ENCODE measurements at places on chromosomes 16 and 17.

DNA sequence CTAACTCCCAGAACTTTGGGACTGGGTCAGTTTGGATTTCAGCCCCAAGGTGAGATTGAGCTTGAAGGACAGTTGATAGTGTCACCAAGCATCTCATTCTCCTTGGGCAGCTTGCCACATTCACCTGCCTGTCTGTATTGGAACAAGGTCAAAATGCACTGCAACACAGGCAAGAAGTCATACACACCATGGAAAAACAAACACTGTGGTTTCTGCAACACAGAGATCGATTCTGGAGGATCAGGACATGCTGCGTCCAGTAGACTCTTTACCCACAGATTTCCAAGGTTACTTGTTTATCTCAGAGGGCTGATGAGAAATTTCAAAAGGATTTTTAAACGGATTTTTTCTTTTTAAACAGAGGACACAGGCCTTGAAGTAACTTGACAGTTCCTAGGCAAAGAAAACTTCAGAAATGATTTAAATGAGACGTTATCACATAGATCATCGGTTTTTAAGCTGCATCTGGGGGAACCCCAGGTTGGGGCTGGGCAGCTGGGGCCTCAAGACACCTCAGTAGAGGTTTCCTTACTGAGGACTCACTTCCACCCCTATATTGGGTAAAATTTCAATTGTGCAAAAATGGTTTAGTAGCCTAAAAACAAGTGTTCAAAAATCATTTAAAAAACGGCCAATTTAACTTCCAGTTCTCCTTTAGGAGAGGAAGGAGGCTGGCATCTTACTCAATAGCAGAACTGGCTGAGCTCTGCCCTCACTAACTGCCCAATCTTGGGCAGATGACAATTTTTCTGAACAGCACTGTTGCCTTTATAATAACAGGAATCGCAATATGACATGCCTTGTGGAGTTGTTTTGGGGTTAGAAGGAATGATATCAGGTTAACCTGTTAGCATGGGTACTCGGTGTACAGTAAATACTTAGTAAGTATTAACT, 299.3 kb downstream of the XYLT1 start:
- no peak for DNase-seq

DNA sequence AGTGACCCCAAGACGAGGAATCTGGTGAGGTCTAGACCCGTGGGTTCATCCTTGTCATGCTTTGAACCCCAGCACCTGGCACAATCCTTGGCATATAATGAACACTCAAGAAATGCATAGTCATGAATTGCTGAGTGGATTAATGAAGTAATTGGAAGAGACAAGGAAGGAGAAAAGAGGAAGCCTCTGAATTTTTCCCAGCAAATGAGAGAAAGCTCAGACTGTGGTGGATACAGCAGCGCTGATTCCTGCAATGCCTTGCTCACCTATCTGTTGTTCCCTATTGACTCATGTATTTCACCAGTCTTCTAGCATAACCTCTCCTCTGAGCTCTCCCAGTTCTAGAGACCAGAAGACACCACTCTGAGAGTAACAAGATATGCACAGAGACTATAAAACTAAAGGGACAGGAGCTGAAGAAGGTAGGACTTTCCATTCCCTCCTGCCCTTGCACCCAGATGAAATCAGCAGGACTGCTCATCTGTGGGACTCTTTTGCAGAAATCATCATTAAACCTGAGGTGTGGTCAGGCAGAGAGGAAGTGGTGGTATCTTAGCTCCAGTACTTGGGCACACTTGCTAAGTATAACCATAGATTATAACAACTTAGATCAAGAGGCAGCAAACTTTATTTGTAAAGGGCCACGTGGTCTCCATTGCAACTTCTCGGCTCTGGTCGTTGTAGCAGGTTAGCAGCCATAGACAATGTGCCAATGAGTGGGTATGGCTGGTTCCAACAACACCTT, 102.8 kb downstream of the MAF start:
- no peak for DNase-seq

GRCh38 chr17:79114458-79115301, 40.1 kb downstream of the ENGASE start:
- DNase-seq = no peak

GRCh38 chr16:52963212-52963854, 89.4 kb downstream of the CHD9NB start:
- no peak for DNase-seq

GRCh38 chr16:268141-269053, 7.3 kb downstream of the RGS11 start:
- no peak for DNase-seq

- no peak for DNase-seq
These were observed 1.9 kb downstream of the IGSF6 start for GRCh38 chr16:21650521-21650920.

DNA sequence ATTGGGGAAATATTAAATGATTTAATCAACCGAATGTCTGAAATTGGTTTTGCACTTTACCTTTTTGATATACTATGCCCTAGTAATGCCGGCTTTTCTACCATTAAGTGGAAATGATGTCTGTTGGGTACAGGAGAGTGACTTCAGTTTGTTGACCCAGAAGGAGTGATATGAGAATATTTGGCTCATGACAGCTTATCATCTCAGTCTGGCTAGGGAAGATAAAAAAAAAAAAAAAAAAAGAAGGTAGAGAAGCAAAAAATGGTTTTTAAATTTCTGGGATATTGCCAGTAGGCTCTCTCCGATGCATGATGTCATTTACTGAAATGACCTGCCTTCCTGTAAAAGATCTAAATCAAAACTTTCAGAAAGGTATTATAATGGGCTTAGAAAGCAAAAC, 69.0 kb downstream of the CNTNAP4 start:
- no peak for DNase-seq

- no peak for DNase-seq
These were observed 75.8 kb downstream of the ABCC6 start for GRCh38 chr16:16147316-16147999.

DNA sequence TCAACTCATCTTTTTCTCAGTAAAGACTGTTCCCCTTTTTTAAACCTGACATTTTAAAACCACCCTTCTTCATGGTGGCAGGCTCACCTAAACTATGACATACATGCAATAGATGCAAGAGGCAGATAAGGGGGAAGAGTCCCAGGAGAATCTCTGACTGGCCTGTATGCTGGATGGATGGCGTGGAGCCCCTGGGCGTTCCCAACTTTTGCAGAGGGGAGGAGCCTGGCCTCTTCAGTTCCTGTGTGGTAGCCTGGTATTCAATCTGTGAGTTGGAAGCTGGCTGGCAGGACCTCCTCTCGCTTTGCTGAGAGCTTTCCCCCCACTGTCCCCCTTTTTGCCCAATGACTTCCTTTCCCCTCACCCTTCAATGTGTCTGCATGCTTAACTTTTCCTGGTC, 217.6 kb upstream of the CA10 start:
- no peak for DNase-seq

DNA sequence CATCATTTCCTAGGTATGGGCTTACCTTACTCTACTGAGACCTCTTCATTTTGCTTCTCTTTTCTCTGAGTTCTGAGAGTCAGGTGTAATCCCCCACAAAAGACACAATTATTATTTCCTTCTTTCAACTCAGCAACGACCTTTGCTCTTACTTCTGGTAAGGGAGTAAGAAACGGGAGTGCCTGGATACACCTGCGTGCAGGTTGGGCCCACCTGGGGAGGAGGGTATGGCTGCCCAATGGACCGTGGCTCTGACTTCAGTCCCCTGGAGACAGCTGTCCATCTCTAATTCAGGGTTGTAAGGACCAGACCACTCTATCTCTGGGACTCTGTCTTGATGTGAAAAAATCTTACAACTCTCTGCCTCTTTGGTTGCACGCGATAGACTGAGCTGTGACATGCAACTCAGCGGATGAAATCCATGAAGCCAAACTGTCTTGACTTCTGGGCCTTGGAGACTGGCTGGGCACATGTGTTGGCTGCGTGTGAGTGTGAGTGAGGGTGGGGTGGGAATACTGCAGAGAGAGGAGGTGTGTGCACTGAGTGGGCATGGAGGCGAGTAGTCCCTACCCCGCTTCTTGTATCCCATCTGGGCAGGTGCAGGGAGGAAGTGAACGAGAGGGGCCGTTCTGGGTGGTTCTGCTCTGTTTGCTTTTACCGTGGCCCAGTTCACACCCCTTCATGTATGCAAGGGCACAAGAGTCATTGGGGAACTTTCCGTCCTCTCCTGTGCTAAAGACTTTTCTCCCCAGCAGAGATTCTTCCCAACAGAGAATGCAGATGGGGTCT, 1.2 kb downstream of the TMEM238L start:
- no peak for DNase-seq

DNA sequence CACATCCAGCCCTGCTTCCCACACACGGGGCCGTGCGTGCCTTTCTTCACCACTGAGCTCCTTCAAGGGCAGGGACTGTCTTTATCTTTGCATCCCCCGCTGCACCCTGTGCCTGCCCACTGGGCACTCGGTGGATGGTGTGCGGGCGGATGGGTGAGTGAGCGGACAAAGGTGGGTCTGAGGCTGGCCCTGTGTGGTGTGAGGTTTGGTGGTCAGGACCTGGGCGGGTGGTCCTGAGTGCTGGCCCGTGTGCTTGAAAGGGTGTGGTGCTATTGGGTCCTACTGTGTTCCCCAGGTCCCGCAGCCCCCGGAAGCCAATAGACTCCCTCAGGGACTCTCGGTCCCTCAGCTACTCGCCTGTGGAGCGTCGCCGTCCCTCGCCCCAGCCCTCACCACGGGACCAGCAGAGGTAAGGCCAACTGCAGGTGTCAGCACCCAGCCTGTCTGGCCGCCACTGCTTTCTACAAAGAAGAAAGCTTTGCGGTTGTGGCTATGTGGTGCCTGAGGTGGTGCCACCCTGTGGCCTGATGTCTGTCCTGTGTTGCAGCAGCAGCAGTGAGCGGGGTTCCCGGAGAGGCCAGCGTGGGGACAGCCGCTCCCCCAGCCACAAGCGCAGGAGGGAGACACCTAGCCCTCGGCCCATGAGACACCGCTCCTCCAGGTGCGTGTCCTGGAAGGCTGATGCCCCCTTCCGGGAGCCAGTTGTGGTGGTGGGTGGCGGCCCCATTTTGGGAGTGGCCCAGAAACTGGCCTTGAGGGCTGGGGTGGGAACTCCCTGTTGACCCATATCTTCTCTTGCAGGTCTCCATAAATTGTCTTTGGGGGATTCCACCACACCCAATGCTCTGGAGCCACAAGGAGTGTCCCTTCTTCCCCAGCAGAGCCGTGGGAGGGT, 6.8 kb downstream of the ELOB start:
- no peak for DNase-seq

DNA sequence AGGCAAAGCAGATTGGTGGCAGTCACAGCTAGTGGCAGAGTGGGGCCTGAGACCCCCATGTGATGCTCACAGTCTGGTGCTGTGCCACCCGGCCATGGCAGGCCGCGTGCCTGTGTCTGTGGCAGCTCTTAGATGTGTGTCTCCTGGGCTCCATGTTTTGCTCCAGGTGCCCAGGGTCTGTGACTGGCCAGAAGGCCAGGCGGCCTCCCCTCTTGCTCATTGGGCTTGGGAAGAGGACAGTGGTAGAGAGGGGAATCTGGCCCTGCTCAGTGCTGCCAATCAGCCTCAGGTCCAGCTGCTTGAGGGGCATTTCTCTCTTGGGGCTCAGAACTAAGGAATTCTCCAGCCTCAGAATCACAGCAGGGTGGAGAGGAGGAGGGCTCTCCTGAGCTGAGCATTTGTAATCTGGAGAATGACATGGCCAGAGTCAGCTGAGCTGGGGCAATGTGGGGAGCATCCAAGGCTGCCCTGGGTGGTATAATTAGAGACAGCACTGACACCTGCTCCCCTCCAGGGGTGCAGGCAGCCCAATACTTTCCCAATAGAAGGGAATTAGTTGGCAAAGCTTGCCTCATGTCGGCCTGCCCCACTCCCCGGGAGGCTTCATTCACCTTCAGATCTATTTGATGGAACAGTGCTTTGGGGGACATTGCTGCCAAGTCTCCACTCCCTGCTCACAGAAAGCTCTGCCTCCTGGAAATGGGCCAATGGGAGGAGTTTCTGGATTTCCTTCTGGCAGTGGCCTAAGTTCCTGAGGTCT, 2.7 kb upstream of the LASP1NB start:
- peak; percentile 77 for DNase-seq

- peak; percentile 90 for DNase-seq
These were observed 187.6 kb downstream of the RPTOR start for GRCh38 chr17:80732268-80732667.

DNA sequence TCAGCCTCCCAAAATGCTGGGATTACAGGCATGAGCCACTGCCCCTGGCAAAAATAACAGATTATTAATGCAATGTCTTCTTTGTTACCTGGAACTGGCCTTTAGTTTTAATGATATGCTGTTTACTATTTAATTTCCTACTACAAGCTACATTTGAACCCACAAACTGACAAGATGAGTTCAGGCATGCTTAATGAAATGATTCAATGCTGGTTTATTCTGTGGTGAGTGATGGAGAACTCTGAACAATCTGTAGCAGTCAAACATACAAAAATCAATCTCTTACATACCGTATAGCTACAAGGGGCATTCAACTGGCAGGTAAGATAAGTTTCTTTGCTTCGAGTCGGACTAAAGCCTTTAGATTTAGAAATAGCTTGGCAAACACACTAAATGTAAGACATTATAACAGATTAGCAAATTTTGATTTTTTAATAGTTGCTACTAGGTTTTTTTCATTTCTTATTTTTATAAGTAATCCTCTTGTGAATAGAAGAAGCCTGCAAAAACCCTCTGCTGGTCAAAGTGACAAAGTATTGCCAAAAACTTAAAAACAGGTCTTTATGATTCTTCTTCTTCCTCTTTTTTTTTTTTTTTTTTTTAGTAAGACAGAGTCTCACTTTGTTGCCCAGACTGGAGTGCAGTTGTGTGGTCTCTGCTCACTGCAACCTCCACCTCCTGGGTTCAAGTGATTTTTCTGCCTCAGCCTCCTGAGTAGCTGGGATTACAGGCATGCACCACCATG, 138.5 kb downstream of the SSH2 start:
- DNase-seq = no peak

GRCh38 chr16:85094812-85095211, 17.5 kb downstream of the CIBAR2 start:
- no peak for DNase-seq

- no peak for DNase-seq
These were observed 48.3 kb upstream of the AXIN2 start for GRCh38 chr17:65609749-65610148.

DNA sequence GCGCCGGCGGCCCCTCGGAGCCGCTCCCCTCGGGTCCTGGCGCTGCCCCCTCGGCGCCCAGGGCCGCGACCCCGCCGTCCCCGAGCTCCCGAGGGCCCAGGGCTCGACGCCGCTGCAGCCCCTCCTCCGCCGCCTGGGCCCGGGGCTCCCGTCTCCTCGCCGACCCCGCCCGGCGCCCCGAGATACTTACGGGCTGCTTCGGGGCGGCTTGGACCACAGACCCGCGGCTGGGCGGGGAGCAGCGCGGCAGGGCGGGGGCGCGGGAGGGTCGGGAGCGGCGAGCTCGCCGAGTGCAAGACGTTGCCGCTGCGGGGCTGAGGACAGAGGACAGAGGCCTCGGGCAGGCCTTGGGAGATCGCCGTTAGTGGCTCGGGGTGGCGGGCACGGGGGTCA, 290 bp downstream of the TOB1 start:
- DNase-seq = no peak

DNA sequence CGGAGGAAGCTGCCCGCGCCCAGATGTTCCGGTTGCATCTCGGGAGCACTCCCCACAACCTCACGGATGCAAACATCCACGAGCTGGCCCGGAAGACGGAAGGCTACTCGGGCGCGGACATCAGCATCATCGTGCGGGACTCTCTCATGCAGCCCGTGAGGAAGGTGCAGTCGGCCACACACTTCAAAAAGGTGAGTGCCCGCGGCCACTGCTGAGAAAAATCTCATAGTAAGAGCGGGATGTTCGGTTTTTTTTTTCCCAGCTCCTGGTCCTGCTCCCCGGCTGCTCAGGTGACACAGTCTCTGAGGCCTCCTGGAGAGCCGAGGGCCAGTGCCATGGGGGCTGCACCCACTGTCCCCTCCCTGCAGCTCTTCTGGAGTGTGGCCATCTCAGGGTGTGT, 9.3 kb downstream of the PDF start:
- no peak for DNase-seq

GRCh38 chr16:56330476-56330875, 94.9 kb downstream of the AMFR start:
- DNase-seq = no peak
